ENCODE measurements at places on chromosomes 16 and 17.

DNA sequence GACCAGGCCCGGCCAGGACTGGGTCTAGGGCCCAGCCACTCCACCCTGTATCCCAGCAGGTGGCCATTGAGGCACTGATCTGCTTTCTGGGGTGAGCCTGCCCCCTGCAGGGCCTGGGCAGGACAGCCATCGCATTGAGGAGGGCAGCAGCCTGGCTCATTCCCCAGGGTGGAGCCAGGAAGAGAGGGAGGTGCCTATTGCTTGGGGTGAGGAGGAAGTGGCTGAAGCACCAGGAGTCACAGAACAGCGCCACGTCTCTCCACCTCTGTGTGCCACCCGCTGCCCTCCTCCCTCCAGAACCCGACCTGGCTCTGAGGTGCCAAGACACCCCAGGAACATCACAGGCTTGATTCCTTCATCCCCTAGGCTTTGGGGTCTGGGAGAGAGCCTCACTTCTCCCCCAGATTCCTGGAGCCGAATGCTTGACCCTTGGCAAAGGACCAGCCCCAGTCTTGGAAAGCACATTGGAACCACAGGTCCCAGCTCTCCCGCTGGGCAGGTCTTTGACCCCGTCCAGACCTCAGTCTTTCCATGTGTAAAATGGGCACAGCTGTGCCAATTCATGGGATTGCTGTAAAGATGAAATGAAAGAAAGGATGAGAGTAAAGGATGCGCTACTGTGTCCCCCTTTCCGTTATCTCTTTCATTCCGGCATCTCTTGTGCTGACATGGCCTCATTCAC lies 7.2 kb upstream of the KRT36 start:
- H3K27me3 ChIP-seq, result no peaks in the 10 kb centered on the region
- H3K4me3 ChIP-seq, result no peak overlapping the region
- peak overlapping the region; percentile 59 for H3K27ac ChIP-seq

- no peaks in the 10 kb centered on the region for H3K36me3 ChIP-seq
- peak overlapping the region; percentile 59 for H3K27ac ChIP-seq
- H3K27me3 ChIP-seq, result no peaks in the 10 kb centered on the region
- DNase-seq, result no peak
- no peak overlapping the region for H3K4me3 ChIP-seq
These were observed 170.8 kb upstream of the FAM20A start for GRCh38 chr17:68771867-68772515.

DNA sequence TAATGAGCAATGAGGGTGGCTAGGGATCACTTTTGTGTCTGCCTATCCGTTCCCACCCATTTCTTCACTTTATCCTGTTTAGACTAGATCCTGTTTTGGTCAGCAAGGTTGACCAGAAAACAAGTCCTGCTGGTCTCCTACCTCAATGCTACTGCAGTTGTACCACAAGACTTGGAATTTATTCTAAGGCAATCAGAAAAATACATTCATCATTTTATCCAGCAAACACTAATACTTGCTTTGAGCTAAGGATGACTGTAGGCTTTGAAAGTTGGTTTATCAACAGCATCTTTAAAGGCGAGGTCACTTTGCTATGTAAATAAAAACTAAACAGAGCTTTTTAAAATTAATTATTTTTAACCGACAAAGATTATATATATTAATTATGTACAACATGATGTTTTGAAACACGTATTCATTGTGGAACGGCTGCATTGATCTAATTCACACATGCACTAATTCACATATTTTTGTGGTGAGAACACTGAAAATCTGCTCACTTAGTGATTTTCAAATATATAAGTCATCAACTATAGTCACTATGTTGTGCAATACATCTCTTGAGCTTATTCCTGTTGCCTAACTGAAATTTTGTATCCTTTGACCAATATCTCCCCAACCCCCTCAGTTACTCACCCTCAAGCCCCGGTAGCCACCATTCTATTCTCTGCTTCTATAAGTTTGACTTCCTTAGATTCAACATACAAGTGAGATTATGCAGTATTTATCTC lies 125.9 kb upstream of the HS3ST3A1 start:
- no peaks in the 10 kb centered on the region for H3K36me3 ChIP-seq
- no peak overlapping the region for H3K27ac ChIP-seq
- no peak overlapping the region for H3K4me3 ChIP-seq

DNA sequence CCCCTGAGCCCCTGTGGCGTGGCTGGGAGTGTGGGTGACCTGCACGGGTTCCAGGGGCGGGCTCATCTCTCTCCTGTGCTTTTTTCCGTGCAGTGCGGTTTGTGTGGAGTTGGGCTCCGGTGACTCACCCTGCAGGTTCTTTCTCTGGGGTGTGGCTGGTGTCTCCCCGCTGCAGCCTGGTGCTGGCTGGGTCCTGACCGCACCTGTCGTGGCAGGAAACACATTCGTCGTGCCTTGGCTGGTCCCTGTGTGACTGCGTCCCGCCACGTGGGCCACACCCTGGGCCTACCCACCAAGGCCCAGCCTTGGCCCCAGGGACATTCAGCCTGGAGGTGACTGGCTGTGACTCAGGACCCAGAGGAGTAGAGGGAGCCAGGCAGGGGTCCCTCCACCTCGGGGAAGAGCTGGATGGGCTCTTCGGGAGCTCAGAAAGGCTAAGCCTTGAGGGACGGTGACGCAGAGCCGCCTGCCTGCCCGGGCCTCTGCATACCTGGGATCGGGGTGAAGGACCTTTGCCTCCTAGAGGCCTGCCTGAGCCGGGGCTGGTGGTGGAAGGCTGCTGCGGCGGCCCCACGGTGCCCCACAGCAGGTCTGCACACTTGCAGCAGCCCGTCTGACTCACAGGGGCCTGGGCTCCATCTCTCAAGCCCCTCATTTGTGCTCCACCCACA lies 7.8 kb downstream of the TRAF7 start:
- peaks cover 58% of the 10 kb centered on the region for H3K4me1 ChIP-seq
- peaks cover 24% of the 10 kb centered on the region for H3K36me3 ChIP-seq
- peak overlapping the region; percentile 76 for H3K27ac ChIP-seq
- H3K27me3 ChIP-seq, result no peaks in the 10 kb centered on the region
- no peak overlapping the region for H3K4me3 ChIP-seq

DNA sequence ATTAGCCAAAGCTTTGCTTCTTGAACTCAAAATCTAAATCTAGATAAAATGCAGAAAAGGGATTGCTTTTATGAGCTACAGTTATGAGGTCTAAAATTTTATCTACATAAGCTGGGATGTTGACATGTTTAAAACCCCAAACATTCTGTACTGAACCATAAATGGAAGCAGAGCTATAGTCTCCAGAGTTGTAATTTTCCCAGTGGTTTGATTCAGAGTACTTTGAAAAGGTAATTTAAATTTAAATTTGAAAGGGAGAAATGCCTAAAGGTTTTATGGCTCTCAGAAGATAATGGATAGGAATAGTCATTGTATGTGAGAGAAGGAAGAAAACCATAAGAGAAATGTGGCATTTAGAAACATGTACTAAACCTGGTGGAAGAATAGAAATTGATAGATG lies 163.2 kb downstream of the PPM1E start:
- no peak for DNase-seq
- H3K27me3 ChIP-seq, result no peaks in the 10 kb centered on the region
- no peaks in the 10 kb centered on the region for H3K36me3 ChIP-seq
- no peak overlapping the region for H3K27ac ChIP-seq
- H3K4me3 ChIP-seq, result no peak overlapping the region

- H3K4me3 ChIP-seq, result no peak overlapping the region
- DNase-seq, result no peak
- no peak overlapping the region for H3K27ac ChIP-seq
- no peaks in the 10 kb centered on the region for H3K27me3 ChIP-seq
- no peaks in the 10 kb centered on the region for H3K4me1 ChIP-seq
- no peaks in the 10 kb centered on the region for H3K36me3 ChIP-seq
These were observed 293.8 kb upstream of the AXIN2 start for GRCh38 chr17:65855245-65855644.

DNA sequence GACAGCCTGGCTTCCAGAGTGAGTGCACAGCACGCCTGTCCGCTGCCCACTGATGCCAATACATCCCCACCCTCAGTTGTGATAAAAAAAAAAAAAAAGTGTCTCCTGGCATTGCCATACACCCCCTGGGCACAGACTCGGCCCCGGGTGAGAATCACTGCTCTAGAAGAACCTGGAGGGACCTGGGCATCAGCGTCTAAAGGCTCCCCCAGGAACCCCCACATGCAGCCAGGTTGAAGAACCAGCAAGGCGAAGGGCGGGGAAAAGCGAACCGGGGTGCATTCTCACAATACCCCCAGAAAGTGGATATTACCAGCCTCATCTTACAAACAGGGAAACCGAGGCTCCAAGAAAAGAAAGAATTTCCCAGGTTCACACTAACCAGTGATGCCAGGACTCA lies 27.7 kb downstream of the TBC1D16 start:
- no peak overlapping the region for H3K4me3 ChIP-seq
- no peak for DNase-seq
- peaks cover 11% of the 10 kb centered on the region for H3K36me3 ChIP-seq

GRCh38 chr17:50690887-50691549 lies 16.7 kb downstream of the ANKRD40 start:
- no peak for DNase-seq
- peaks cover 27% of the 10 kb centered on the region for H3K36me3 ChIP-seq
- H3K27me3 ChIP-seq, result no peaks in the 10 kb centered on the region
- no peak overlapping the region for H3K27ac ChIP-seq
- peaks cover 22% of the 10 kb centered on the region for H3K4me1 ChIP-seq
- no peak overlapping the region for H3K4me3 ChIP-seq

DNA sequence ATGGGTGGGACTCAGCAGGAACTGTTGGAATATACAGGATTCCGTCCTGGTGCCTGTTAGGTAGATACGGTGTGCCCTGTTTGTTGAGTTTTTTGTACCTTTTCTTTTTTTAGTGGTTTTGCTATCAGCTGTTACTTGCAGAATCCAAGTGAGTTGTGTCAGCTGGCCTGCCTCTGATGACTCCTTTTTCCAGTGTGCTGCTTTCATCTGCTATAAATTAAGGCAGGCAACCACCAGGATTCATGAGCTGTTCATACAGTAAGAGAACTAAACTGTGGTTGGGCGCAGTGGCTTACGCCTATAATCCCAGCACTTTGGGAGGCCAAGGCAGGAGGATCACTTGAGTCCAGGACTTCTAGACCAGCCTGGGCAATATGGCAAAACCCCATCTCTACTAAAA lies 79.9 kb downstream of the WNT3 start:
- no peaks in the 10 kb centered on the region for H3K36me3 ChIP-seq
- no peak for DNase-seq
- no peak overlapping the region for H3K27ac ChIP-seq
- no peak overlapping the region for H3K4me3 ChIP-seq

GRCh38 chr17:50027172-50027880 lies 28.6 kb upstream of the ITGA3 start:
- peak; percentile 87 for DNase-seq
- no peaks in the 10 kb centered on the region for H3K36me3 ChIP-seq
- no peaks in the 10 kb centered on the region for H3K27me3 ChIP-seq
- H3K27ac ChIP-seq, result peak overlapping the region; percentile 25
- peak overlapping the region; percentile 17 for H3K4me3 ChIP-seq

DNA sequence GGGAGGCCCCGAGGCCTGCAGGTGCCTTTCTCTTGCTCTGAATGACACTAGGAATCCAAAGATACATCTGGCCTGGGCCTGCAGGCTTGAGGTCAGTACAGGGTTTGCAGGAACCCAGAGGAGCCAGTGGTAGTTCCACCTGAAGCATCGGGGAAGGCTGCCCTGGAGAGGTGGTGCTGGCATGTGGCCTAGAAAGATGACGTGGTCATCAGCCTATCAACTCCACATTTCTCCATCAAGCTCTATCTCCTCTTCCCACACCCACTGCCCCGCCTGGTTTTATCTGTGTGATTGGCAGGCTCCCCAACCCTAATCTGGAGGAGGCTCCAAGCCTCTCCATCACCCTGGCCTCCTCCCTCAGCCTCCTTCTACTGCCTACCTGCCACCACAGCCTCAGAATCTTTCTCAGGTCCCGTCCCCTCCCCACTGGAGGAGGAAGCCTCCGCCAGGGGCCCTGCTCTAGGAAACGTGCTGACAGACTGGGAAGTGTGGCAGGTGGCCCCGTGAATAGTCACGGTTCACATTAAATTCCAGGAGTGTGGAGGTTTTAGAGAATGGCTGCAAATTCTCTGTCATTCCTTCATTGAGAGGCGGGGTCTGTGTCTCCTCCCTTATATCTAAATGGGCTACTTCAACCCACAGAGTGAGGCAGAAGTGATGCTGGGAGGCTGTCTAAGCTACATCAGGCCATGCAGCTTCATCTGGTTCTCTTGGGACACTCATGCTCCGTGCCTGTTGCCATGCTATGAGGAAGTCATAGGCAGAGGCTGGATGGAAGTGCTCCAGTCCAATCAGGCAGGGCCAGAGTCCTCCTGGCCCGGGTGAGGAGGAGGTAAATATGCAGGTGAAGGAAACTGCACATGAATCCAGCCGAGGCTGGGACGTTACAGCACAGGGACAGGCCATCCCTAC lies 11.4 kb upstream of the MAP2K3 start:
- H3K4me3 ChIP-seq, result no peak overlapping the region
- no peaks in the 10 kb centered on the region for H3K36me3 ChIP-seq
- DNase-seq, result no peak
- H3K4me1 ChIP-seq, result peaks cover 18% of the 10 kb centered on the region
- H3K27me3 ChIP-seq, result no peaks in the 10 kb centered on the region

- DNase-seq, result no peak
- H3K27ac ChIP-seq, result peak overlapping the region; percentile 92
- no peaks in the 10 kb centered on the region for H3K36me3 ChIP-seq
- no peak overlapping the region for H3K4me3 ChIP-seq
- no peaks in the 10 kb centered on the region for H3K27me3 ChIP-seq
- peaks cover 55% of the 10 kb centered on the region for H3K4me1 ChIP-seq
These were observed 35.7 kb downstream of the CYTH1 start for GRCh38 chr17:78746263-78746948.

GRCh38 chr17:8867361-8867981 lies at the start of gene PIK3R6:
TSS of gene PIK3R6 (minus strand) at chr17:8867674. CDS start at chr17:8849794, 17,880 bp downstream.
- no peaks in the 10 kb centered on the region for H3K4me1 ChIP-seq
- no peak within 1 kb of the TSS for H3K4me3 ChIP-seq
- H3K27me3 ChIP-seq, result no peaks in the 10 kb centered on the region
- no peaks in the 10 kb centered on the region for H3K36me3 ChIP-seq
- no peak within 1 kb of the TSS for H3K27ac ChIP-seq

GRCh38 chr17:27533874-27534815 lies 77.9 kb downstream of the KSR1 start:
- H3K4me1 ChIP-seq, result peaks cover 65% of the 10 kb centered on the region
- no peak overlapping the region for H3K4me3 ChIP-seq
- DNase-seq, result no peak
- H3K27me3 ChIP-seq, result no peaks in the 10 kb centered on the region

GRCh38 chr16:16021988-16022682 lies 72.7 kb downstream of the ABCC1 start:
- H3K36me3 ChIP-seq, result no peaks in the 10 kb centered on the region
- DNase-seq, result peak; percentile 94
- H3K27ac ChIP-seq, result peak overlapping the region; percentile 82
- peaks cover 45% of the 10 kb centered on the region for H3K4me1 ChIP-seq
